ENCODE measurements at places on chromosomes 12 and 14.

- DNase-seq: no peak
Observed at GRCh38 chr14:34231626-34232025, 230.4 kb downstream of the SPTSSA start.

DNA sequence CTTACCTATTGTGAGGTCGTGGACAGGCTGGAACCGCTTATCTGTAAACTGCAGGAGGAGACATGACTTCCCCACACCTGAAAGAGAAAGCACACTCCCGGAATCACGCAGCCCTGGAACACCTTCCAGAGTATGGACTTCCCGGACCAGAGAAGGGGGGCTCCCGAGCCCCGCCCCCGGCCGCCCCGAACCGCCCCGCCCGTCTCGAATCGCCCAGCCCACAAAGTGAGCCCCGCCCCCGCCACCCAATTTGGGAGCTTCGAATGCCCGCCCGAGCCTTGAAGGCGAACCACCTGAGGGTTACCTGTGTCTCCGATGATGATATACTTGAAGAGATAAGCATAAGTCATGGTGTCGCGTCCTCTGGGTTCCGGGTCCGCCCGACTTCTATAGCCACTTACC lies 235 bp downstream of the RAB2B start:
- DNase-seq: peak; percentile 48

DNA sequence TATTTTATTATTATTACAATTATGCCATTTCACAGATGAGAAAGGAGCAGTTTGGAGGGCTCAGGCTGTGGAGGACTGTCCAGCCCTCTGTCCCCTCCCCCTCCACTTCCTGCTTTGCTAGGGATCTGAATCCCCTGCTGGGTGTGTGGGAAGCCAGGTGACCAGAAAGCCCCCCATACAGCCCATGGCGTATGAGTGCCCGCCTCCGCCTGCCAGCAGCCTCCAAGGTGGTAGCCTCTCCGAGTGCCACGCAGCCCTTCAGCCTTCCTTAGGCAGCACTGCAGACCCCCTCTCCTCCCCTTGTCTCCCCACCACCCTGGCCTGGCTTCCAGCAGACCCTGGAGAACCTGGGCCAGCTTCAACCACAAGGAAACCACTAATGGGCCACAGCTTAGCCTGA lies 12.6 kb downstream of the DTX1 start:
- DNase-seq: no peak

DNA sequence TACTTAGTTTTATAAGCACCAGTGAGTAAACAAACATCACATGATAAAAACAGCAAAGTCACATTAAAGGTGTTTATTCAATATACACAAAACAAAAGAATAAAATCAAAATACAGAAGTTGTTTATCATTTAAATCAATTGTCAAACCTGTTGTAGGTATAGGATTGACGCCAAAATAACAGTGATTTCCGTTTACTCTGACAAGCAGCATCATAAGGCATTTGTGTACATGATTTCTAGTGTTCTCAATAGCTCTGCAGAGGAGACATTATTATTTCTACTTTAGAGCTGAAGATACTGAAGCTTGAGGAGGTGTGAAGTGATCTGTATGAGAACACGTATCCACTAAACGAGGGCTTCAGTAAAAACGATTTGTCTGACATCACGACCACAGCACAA lies 171.9 kb downstream of the CCDC59 start:
- no peak for DNase-seq
